ENCODE measurements at places on chromosomes 3 and 15.
A peak's percentile ranks its signal among the peaks of the same experiment; 100 is the strongest.

DNA sequence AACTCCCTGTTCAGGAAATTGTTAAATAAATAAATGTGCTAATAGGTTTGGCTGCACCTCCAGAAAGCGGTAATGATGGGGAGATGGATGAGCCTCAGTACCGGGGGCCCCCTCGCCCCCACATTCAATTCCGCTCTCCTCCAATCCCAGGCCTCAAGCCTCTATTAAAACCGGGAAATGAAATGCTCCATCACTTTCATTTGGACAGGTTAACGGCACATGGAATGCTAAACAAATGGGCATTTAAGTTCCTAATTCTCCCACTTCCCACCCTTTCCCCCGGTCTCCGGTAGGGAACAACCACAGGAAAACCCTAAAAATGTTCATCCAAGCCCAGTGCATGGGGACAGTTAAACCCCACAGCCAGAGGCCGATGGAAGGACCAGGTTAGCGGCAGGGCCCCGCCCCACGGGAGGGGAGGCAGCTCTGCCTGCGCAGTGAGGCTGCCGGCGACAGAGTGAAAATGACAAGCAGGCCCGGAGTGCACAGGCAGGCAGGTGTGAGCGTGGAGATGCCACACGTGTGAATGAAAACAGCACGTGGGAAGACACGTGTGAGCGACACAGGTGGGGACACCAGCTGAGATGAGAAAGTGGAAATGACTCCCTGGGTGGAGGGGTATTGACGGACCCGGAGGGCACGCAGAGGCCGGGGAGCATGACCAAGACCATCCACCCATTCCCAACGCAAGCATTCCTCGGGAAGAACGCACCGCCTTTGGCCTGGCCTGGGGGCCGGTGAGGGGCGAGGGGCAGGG, 28.1 kb downstream of the RNU5B-1 start:
- no peak for DNase-seq

DNA sequence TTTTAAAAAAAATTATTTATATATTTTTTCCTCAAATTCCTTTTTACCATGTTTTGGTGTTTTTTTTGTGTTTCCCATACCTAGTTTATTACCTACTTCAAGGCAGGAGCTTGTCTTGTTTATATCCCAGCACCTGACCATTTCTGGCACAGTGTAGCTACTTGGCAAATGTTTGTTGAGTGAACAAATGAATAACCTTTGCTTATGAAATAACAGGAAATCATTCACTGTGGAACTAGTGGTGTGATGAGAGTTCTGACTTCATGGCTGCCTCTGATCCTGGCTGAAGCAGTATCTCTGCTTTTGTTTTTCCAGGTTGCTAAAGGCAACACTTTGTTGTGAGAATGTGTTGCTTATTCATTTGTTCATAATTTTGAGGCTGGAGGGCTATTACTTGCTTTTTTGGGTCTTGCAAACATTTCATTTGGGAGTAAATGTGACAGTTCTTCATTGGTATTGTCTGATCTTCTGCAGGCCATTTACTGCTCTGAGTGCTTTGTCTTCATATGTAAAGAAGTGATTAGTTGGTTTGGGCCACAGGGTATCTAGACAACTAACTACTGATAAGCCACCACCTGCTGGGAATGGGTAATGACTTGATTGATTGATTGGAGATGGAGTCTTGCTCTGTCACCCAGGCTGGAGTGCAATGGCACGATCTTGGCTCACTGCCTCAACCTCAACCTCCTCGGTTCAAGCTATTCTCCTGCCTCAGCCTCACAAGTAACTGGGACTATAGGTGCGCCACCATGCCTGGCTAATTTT, 5.7 kb downstream of the RAD54L2 start:
- DNase-seq: no peak

GRCh38 chr15:38090223-38090622, 155.8 kb downstream of the TMCO5A start:
- DNase-seq: no peak

- DNase-seq: no peak
Observed at GRCh38 chr3:133393691-133394474, 6.0 kb upstream of the BFSP2 start.

GRCh38 chr3:71066849-71067261, 516.7 kb downstream of the FOXP1 start:
- DNase-seq: no peak

- no peak for DNase-seq
Observed at GRCh38 chr3:17044855-17045254, 160.1 kb downstream of the PLCL2 start.

DNA sequence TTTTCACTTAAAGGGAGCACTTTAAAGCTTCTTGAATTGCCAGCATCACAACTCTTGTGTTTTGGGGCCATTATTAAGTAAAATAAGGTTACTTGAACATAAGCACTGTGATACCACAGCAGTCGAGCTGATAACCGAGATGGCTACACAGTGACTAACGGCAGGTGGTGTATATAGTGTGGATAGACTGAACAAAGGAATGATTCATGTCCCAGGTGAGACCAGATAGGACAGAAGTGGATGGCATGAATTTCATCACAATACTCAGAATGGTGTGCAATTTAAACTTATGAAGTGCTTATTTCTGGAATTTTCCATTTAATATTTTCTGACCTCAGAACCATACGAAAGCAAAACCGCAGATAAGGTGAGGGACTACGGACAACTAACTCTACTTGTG, 40.2 kb downstream of the PBRM1 start:
- DNase-seq: no peak

DNA sequence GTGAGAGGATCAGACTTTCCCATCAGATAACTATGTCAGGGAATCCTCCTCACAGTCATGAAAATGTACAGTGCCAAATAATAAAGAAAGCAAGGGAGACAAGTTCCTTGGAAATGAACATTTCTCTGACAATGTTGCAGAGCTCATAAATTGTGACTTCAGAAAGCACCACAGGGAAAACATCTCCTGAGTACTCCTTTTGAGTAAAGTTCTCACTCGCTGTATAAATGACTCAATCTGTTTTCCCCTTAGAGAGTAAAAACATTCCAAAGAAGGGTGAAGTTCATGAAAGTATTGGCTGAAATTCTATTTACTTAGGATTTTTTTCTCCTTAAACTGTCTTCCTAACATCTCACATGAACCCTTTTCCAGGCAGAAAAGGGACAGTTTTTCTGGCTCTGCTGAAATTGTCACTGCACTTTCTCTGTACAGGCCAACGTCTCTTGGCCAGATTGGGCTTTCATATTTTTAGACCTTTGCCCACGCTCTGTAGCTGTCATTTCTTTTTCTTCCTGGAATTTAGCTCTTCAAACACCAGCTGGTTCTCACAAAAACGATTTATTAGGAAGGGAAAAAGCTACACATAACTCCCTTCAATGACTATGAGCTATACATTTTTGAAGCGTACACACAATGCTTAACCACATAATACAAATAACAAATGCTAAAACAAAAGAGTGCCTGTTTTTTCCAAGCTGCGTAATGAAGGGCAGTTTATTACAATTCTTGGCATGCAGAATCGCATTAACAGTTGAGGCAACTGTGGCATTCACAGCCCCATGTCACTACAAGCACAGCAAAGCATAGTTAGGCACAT, 216.1 kb downstream of the ATP8B4 start:
- no peak for DNase-seq

DNA sequence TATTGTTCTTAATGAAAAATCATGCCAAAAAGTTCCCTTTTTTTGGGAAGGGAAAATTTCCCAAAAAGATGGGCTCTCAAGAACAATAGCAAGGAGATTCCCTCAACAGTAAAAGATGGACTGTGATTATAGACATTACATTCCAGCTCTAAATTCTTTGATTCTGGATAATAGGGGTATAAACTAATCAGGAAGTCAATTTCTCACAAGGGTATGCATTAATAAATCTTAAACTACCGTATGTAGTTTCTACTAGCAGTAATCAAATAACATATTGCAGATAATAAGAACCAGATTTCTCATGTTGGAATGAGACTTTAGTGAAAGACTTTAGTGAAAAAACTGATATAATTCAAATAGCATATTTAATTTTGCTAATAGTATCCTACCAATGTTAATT, 144.8 kb upstream of the PTPRG start:
- DNase-seq: no peak

DNA sequence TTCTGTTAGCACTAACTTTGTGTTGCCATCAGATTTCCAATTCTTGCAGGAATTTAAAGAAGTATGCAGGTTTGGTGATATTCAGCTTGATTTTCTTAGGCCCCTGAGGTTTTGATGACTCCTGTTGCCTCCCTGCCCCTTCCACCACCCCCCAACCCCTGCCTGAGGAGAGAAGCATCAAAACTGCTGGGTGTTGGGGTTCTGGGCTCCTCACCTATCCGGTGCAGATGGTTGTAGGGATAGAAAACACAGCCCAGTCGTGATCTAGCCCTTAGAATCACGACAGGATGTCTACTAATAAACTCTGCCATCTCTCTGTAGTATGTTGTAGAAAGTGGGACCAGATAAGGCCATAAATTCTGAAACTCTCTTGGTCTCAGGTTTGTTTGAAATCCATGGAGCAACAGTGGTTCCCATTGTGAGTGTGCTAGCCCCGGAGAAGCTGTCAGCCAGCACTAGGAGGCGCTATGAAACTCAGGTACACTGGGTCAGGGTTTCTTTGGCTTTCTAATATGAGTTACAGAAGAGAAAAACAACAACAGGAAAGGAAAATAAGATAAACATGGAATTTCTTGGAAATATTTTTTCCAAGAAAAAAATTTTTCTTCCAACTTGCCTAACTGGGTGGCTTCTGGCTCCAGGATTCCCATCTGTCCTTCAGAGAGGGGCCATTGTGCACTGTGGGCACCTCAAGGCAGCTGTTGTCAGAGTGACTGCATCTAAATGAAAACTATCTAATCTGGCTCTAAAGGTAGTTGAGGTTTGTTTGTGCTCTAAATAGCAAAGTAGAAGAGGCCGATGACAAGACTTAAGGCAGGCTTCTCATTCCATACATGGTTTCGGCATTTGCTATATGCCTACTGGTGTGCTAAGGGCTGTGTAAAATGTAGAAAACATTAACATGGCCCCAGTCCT, 8.7 kb downstream of the SRP14 start:
- no peak for DNase-seq

- no peak for DNase-seq
Observed at GRCh38 chr3:121595765-121596406, 2.7 kb downstream of the FBXO40 start.

DNA sequence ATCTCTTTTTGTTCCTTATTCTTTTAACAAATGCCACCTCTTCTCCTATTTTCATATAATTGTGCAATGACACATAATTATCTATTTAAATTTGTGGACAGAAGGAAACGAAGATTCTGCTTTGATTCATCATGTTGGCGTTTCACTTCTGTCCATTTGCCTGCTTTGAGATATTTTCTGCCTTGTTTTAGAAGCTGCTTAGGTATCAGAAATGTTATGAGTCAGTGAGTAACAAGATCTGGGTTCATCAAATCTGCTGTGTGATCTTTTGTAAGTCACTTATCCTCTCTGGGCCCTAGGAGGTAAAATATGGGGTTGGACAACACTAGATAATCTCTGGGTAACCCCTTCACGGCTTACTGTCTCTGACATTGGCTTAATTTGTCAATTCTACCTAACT, 7.3 kb upstream of the MINDY4B start:
- no peak for DNase-seq

DNA sequence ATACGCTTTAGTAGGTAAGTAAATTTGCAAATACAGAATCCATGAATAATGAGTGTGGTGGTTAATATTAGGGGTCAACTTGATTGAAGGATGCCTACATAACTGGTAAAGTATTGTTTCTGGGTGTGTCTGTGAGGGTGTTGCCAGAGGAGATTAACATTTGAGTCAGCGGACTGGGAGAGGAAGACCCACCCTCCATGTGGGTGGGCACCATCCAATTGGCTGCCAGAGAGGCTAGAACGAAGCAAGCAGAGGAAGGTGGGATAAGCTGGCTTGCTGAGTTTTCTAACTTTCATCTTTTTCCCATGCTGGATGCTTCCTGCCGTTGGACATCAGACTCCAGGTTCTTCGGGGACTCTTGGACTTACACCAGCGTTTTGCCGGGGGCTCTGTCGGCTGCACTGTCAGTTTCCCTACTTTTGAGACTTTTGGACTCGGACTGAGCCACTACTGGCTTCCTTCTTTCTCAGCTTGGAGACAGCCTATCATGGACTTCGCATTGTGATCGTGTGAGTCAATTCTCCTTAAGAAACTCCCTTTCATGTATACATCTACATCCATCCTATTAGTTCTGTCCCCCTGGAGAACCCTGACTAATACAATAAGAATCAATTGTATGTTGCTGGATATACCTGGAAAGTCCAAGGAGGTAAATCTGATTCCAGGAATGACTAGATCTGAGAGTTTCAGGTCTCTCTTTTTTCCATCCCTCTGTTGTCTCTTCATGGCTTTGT, 25.8 kb upstream of the NEDD4 start:
- no peak for DNase-seq

DNA sequence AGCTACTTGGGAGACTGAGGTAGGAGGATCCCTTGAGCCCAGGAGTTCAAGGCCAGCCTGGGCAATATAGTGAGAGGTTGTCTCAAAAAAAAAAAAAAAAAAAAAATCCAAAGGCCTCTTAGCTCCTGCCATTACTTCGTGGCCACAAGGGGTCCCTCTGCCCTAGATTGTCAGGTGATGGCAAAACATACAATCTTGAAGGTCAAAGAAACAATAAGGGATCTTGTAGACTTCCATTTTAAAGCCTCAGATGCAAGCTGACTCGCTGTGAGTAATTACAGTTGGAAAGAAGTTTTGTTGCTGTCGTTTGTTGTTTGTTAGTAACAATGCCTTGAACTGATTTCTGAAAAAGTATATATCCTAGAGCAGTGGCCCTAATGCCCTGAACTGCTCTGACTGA, 55.9 kb upstream of the PLCL2 start:
- peak; percentile 30 for DNase-seq

- no peak for DNase-seq
Observed at GRCh38 chr3:12334786-12335185, 45.9 kb downstream of the PPARG start.

- no peak for DNase-seq
Observed at GRCh38 chr3:63927422-63928280, 15.5 kb upstream of the SCAANT1 start.
